Dermis blood vessel endothelial cell (primary cell): ENCODE measurements at places on chromosomes 2 and 18. TPM values are rescaled to one million over a fixed set of nuclear protein-coding genes. Genes with fewer than 3 reads are reported as not detected.

Gene TNFAIP6
- total RNA-seq, result under 0.01 TPM in 1 of 2 replicates, not detected in the other

Gene PLGLB2
- 0.65 and 1.7 TPM in 2 replicates for total RNA-seq

Gene SCN2A
- under 0.01 TPM in 2 replicates for total RNA-seq

Gene LRP1B
- under 0.01 TPM in 2 replicates for total RNA-seq

Gene ANKRD53
- 0.51 and 0.74 TPM in 2 replicates for total RNA-seq

Gene TMEM127
- 24.7 and 32.0 TPM in 2 replicates for total RNA-seq

Gene PRKAG3
- not detected in 2 replicates for total RNA-seq

Gene RNF125
- 4.3 and 9.4 TPM in 2 replicates for total RNA-seq

Gene B3GNT7
- 12.1 and 13.6 TPM in 2 replicates for total RNA-seq

Gene NTSR2
- not detected in 2 replicates for total RNA-seq

Gene PCARE
- under 0.01 TPM in 1 of 2 replicates, not detected in the other for total RNA-seq

Gene GCG
- total RNA-seq, result not detected in 2 replicates

Gene PROC
- total RNA-seq, result 0.17 TPM in 1 of 2 replicates, not detected in the other

Gene GALNT1
- total RNA-seq, result 317 and 436 TPM in 2 replicates

Gene LBX2
- total RNA-seq, result 0.98 and 2.9 TPM in 2 replicates

Gene SERPINB11
- total RNA-seq, result not detected in 2 replicates

Gene ASAP2
- 58.0 and 59.6 TPM in 2 replicates for total RNA-seq

Gene PASK
- total RNA-seq, result 4.4 and 9.2 TPM in 2 replicates

Gene FAM161A
- total RNA-seq, result 1.0 and 2.0 TPM in 2 replicates

Gene CTDP1
- total RNA-seq, result 31.1 and 38.0 TPM in 2 replicates

Gene TNFRSF11A
- total RNA-seq, result 30.3 and 41.7 TPM in 2 replicates

Gene TTL
- 20.8 and 27.6 TPM in 2 replicates for total RNA-seq

Gene GKN1
- total RNA-seq, result not detected in 2 replicates

Gene FSIP2
- total RNA-seq, result 0.05 and 0.17 TPM in 2 replicates

Gene LONRF2
- under 0.01 TPM in 1 of 2 replicates, not detected in the other for total RNA-seq

Gene GPAT2
- 5.6 and 30.9 TPM in 2 replicates for total RNA-seq

Gene SERPINB7
- 0.05 TPM in 1 of 2 replicates, not detected in the other for total RNA-seq

Gene TCF23
- not detected in 2 replicates for total RNA-seq

Gene CYP27A1
- 8.6 and 12.8 TPM in 2 replicates for total RNA-seq

Gene SIX2
- total RNA-seq, result 0.09 TPM in 1 of 2 replicates, not detected in the other

Gene STON1
- 4.3 and 8.1 TPM in 2 replicates for total RNA-seq

Gene NT5DC4
- not detected in 2 replicates for total RNA-seq

Gene POTEC
- total RNA-seq, result not detected in 2 replicates

Gene MALL
- 39.3 and 52.5 TPM in 2 replicates for total RNA-seq

Gene CNTNAP5
- total RNA-seq, result not detected in 2 replicates

Gene ALPI
- not detected in 2 replicates for total RNA-seq

Gene CYP1B1
- 2.7 and 5.6 TPM in 2 replicates for total RNA-seq

Gene DRC1
- 0.09 and 0.17 TPM in 2 replicates for total RNA-seq

Gene ST8SIA5
- total RNA-seq, result 0.09 TPM in 1 of 2 replicates, not detected in the other

Gene DSC1
- total RNA-seq, result not detected in 2 replicates

Gene UGT1A5
- not detected in 2 replicates for total RNA-seq

Gene DPP4
- total RNA-seq, result 84.1 and 175 TPM in 2 replicates

Gene SLC4A3
- total RNA-seq, result 0.17 and 0.37 TPM in 2 replicates

Gene C2orf92
- 0.88 and 3.4 TPM in 2 replicates for total RNA-seq

Gene TMEM182
- total RNA-seq, result 0.51 and 1.3 TPM in 2 replicates

Gene PTPRN
- total RNA-seq, result 0.17 TPM in 1 of 2 replicates, not detected in the other

Gene MYCN
- total RNA-seq, result 12.2 and 19.6 TPM in 2 replicates

Gene AQP4
- under 0.01 TPM in 1 of 2 replicates, not detected in the other for total RNA-seq

Gene LRRTM4
- total RNA-seq, result not detected in 2 replicates

Gene SLC16A14
- total RNA-seq, result under 0.01 and 0.09 TPM in 2 replicates

Gene IL36RN
- total RNA-seq, result not detected in 2 replicates

Gene TSPYL6
- not detected in 2 replicates for total RNA-seq

Gene DTNB
- 5.8 and 7.7 TPM in 2 replicates for total RNA-seq

Gene RMND5A
- 80.9 and 91.2 TPM in 2 replicates for total RNA-seq
